ENCODE measurements at places on chromosomes 7 and 10.

DNA sequence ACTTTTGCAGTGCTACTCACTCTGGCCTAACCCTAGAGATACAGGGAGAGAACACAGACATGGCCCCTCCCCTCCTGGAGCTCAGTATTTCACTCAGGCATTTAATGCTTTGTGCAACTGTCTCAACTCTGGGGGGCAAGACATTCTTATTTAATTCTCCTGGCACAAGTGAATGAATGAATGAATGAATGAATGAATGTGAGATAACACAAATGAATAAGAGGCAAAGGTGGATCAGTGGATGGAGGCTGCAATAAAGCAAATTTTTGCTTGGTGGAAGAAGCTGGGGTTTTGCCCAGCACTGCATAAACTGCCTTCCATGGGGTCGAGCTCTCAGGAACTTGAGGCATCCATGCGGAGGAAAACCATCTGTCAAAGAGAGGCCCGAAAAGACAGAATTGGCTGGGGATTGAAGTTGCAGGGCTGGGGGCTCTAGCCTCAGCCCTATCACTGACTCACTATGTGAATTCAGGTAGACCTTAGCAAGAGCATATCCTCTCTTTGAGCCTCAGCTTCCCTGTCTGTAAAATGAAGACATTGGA, 441.4 kb upstream of the ZMIZ1 start:
- DNase-seq: no peak

GRCh38 chr10:124590216-124591122, 128.8 kb downstream of the LHPP start:
- DNase-seq: no peak

GRCh38 chr10:35961501-35961900, 319.4 kb upstream of the FZD8 start:
- no peak for DNase-seq

- no peak for DNase-seq
Measured at GRCh38 chr10:33715303-33715975, 381.0 kb upstream of the NRP1 start.

DNA sequence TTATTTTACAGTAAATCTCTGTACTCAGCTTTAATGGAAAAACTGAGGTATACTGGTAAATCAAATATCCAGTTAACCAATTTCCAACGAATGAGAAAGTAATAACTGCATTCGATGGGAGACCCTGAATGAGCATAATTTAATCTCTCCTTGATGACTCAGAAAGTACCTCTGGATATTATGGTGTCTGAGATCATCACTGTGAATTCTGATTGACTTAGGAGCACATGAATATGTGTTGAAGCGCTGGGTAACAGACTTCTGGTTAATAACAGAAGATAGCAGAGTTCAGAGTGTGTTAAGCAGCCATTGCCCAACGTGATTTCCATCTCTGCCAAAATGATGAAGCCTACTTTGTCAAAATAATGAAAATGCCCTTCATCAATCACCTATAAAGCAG, 116.6 kb downstream of the NRP1 start:
- no peak for DNase-seq

GRCh38 chr10:86168256-86168655, 198.3 kb downstream of the GRID1 start:
- no peak for DNase-seq

- DNase-seq: no peak
Measured at GRCh38 chr10:106577266-106577665, 587.2 kb downstream of the SORCS1 start.

DNA sequence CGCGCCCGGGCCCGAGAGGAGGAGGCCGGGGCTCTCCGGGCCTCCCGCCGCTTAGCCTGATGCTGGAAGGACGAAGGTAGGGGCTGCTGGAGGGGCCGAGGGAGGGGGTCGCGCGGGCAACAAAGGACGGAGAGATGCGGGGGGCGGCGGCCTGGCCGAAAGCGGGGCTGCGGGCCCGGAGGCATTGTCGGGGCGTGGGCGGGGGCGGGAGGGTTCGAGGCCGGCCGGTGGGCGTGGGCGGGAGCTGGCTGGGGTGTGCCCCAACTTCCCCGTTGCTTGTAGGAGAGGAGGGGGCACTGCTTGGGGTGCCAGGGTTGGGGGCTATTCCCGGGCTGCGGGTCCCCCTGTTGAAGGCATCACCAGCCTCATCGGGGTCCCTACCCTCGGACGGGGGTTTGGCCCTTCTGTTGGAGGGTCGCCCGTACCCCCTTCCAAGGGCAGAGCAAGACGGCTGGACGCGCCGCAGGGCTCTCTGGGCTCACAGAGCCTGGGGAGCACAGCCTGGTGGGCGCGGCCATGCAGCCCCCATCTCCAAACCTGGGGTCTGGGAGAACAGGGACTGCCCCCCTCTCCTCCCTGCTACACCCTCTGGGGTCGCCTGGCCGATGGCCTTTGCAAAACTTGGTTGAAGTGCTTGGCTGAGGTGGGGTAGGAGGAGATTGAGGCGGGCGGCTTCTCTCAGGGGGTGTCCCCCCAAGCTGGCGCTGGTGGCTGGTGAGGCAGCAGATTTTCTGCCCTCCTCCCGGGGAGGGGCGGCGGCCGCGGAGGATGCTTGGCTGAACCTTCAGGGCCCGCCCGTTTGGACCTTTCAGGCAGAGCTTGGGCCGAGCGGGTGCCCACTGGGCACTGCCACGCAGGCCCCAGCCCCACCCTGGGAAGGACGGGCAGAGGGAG, 699 bp downstream of the CLIP2 start:
- DNase-seq: no peak

GRCh38 chr7:14020339-14020900, 31.0 kb upstream of the ETV1 start:
- no peak for DNase-seq

- no peak for DNase-seq
Measured at GRCh38 chr7:1322240-1323110, 89.8 kb downstream of the UNCX start.

GRCh38 chr10:17883621-17884020, 68.1 kb upstream of the SLC39A12 start:
- no peak for DNase-seq

- no peak for DNase-seq
Measured at GRCh38 chr10:34031400-34031799, 696.9 kb upstream of the NRP1 start.

GRCh38 chr7:79979437-79979836, 155.2 kb upstream of the GNAI1 start:
- no peak for DNase-seq

DNA sequence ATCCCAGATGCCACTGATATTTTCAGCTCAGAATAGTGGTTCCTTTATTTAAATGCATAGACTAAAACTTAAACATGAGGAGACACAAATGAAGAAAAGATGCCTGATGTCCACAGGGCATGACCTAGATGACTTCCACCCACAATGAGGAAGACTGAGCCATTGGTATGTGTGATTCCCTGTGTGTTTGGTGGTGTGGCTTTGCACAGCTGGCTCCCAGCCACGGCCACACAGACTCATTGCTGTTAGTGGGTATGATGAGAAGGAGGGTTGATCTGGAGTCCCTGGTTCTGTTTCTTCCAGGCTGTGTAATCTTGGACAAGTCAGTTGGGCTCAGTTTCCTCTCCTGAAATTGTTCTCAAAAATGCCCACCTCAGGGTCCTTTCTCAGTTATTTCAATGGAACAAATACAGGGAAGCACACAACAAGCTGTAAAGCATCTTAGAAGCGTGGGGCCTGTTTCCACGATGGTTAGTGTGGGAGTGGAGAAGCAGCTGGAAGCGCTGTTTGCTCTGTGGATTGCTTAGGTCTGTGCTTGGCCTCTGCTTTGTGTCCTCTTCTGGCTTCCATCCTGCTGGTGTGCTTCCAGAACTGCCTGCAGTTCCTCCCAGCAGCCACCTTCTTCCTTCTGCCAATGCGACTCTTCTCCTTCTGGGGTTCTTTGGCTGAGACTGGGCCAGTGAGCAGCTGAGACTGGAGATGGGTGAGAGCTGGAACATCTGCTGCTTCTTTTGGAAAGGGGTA, 303.7 kb downstream of the BMPER start:
- no peak for DNase-seq

- no peak for DNase-seq
Measured at GRCh38 chr7:15554744-15555143, 7.1 kb downstream of the AGMO start.

- DNase-seq: no peak
Measured at GRCh38 chr7:135151132-135151531, 3.3 kb downstream of the TMEM140 start.

GRCh38 chr10:89574368-89574767, 39.0 kb upstream of the SLC16A12 start:
- no peak for DNase-seq

DNA sequence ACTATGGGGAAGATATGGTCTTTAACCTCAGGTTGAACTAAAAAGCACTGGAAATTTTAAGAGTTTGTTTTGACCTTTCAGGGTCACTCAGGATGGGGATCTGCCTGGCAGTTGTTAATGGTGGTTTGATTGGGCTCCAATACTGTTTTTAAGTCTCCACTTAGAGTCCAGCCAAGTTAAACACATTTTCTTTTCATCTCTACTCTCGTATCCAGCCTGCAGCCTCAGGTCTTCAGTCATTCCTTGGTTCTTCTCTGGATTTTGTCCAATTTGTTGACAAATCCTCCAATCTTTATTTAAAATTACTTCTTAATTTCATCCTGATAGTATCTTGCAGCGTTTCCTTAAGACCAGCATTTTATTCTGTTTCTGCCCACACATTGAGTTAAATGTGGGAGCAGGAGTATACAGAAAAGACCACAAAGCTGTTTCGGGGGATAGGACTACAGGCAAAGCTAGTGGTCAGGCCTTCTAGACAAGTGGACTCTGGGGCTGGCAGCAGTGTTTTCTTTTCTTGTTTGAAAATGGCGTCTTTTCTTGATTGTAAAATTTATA, 133.2 kb upstream of the INHBA start:
- DNase-seq: no peak

- DNase-seq: peak; percentile 52
Measured at GRCh38 chr7:100119970-100120732, 717 bp downstream of the CNPY4 start.

DNA sequence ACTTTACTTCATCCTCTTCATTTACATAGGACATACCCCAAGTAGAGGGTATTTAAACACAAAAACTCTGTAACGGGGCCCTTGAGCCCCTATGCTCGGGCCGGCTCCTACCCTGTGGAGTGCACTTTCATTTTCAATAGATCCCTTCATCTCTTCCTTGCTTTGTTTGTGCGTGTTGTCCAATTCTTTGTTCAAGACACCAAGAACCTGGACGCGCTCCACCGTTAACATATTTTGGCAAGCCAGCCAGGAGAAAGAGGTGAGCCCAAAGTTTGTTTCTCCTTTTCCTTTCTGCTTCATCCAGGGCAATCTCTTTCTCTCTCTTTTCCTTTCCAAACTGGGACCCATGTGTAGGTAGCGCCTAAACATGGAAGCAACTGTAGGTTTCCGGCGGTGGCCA, 26.0 kb upstream of the BNIP3 start:
- no peak for DNase-seq

- DNase-seq: no peak
Measured at GRCh38 chr10:127408112-127408710, 140.9 kb upstream of the NPS start.

DNA sequence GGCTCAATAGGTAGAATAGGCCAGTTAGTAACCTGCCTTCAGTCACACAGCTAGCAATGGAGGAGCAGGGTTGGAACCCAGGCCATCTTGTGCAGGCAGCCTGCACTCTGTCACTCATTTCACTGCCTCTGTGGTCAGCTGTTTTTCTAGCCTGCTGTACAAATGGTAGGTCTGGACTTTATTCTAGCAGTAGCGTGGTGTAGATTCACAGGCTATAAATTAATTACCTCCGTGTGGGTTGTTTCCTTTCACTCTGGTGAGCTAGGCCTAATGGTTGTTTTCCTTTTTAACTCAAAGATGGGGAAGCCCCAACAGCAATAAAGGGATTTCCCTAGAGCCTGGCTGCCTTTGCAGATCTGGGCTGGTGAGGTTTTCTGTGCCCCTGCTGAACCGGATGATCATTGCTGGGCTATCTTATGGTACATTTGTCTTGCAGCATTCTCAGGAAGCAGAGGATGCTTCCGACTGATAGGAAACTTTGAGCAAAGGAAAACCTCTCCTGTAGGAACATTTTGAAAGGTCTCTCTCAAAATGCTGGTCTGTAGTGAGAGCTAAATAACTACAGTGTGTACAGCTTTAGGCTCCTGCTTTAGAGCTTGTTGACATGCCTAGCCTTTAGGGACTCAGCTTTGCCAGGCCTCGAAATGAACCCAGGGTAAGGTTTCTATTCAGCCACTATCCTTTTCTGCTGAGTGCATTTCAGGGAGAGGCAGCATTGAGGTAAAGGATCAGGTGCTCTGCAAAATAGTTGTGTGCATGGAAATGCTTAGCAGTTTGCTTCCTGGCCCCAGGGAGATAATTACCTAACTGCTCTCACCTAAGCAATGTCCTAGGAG, 157.4 kb downstream of the ST7 start:
- DNase-seq: peak; percentile 12

GRCh38 chr7:98294798-98295382, 13.4 kb downstream of the BRI3 start:
- DNase-seq: no peak

- no peak for DNase-seq
Measured at GRCh38 chr7:109879287-109879828, 1211.6 kb upstream of the LRRN3 start.

GRCh38 chr10:124119946-124120345, 26.5 kb upstream of the CHST15 start:
- DNase-seq: no peak

DNA sequence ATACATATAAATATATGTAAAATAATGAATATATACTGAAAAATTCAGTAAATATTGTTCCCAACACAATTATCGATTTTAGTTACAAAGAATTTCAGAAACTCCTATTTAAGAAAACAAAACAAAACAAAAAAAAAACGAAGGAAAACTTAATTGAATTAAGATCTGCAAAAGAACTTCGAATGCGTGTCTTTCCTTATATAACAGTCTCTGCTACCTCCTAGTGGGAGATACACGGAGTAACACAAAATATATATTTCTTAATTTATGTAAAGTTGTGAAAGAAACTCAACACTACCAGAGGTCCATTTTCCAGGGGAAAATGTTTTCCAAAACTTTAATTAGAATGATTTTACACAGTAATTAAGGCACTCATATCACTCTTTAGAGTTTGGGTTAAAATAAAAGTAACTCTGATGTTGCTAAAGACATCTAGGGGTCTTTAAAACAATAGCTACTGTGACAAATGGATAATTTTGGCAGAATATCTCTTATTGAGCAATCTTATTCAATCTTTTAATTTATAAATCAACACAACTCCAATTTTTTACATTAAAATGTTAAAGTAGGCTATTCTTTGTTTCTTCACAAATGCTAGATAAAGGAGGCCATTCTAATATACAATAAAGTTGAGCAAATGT, 41.6 kb downstream of the NEBL start:
- no peak for DNase-seq

- no peak for DNase-seq
Measured at GRCh38 chr7:128352153-128352537, 8.4 kb upstream of the RBM28 start.

Data from stimulated activated CD4-positive, alpha-beta T cell treated with anti-CD3 and anti-CD28 coated beads, Interleukin-15, amount 100 ng/mL, for 1 hour (primary cell).